ENCODE measurements at places on chromosomes 12 and 14.

GRCh38 chr12:124680863-124681778 lies 113.7 kb upstream of the NCOR2 start:
- no peak for DNase-seq

DNA sequence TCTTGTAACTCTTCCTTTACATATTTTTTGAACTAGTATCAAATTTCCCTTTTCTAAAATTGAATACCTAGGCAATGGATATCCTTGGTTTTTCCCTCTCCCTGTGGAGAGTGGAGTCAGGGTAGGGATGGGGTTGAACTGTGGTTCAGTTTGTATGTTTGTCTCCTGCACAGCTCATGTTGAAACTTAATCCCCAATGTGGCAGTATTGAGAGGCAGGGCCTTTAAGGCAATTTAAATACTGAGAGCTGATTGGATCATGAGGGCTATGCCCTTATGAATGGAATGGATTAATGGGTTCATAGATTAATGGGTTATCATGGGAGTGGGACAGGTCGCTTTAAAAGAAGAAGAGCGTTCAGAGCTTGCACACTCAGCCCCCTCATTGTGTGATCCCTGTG lies 127.2 kb upstream of the RGS6 start:
- DNase-seq: no peak

- no peak for DNase-seq
Measured at GRCh38 chr14:67759916-67760315, 56.5 kb downstream of the ZFYVE26 start.

DNA sequence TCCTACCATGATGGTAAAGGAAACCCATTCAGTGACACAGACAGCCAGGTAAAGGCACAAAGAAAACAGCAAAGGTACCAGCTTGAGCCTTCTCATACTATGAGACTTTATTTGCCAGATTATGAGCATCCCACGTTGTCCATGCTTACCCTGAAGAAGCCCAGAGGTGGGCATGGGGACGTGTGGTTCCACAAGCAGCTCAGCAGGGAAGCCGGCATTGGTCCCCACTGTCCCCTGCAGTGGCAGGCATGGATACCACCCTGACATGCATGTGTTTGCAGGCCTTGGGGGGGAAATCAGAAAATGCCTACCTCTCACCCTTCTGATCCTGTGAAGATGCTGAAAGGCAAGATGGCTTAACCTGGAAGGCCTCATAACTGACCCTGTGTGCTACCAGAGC lies 183.1 kb downstream of the PIWIL1 start:
- no peak for DNase-seq

- DNase-seq: no peak
Measured at GRCh38 chr14:75427126-75427481, 718 bp upstream of the JDP2 start.

- DNase-seq: no peak
Measured at GRCh38 chr12:19826980-19827550, 387.8 kb downstream of the AEBP2 start.

- no peak for DNase-seq
Measured at GRCh38 chr14:87309557-87309956, 683.4 kb downstream of the GALC start.

DNA sequence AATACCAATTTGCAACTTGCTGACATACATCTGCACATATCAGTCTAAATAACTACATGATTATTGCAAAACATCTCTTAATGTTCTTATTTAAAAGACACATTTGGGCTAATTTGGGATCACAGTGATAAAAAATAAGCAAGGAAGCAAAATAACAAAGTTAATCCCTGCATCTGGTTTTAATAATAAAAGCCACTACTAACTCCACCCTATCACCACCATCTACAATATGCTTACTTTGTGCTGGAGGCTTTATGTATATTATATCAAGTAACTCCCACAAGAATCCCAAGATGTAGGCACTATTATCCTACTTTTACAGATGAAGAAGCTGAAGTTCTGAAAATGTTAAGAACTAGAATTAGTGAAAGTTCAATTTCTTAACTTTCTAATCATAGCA lies 45.7 kb downstream of the TAOK3 start:
- DNase-seq: no peak

- peak; percentile 8 for DNase-seq
Measured at GRCh38 chr12:26122681-26123481, 2.0 kb downstream of the BHLHE41 start.

DNA sequence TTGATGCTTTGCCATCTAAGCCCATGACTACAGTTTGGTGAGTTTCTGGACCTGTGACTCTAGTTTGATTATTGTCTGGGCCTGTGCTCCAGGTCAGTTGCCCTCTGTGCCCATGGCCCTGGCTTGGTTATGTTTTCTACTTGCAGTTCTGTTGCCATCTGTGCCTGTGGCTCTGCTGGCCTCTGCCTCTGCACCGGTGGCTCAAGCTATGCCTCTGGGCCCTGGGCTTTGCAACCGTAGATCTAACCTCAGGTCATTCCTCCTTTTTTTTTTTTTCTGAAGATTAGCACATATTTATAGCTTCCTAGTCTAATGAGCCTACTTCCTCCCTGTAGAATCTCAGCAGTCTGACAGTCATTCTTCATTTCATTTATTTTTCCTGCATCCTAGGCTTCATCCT lies 161.2 kb downstream of the CCDC91 start:
- no peak for DNase-seq

GRCh38 chr14:20400965-20401593 lies 12.2 kb downstream of the TEP1 start:
- no peak for DNase-seq

DNA sequence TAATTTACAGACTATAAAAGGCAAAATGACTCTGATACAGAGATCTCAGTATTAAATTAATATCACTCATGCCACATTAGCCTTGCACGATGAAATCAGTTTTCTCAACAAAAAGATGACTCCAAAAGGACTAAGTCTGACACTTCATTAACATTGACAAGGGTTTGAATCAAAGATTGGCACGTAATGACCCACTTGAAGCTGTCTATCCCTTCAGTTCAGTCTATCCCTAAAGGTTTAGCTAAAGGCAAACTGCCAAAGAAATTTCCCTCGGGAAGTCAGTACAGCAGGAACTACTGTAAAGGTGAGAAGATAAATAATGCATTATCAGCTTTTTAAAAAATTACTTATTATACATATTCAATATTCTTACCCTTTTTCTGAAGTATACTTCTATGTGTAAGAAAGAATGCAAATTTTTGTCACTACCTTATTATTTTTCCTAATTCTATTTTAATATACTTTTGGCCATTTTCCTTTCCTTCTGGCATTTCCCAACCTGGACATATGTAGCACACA lies 127.1 kb downstream of the NELL2 start:
- DNase-seq: no peak

DNA sequence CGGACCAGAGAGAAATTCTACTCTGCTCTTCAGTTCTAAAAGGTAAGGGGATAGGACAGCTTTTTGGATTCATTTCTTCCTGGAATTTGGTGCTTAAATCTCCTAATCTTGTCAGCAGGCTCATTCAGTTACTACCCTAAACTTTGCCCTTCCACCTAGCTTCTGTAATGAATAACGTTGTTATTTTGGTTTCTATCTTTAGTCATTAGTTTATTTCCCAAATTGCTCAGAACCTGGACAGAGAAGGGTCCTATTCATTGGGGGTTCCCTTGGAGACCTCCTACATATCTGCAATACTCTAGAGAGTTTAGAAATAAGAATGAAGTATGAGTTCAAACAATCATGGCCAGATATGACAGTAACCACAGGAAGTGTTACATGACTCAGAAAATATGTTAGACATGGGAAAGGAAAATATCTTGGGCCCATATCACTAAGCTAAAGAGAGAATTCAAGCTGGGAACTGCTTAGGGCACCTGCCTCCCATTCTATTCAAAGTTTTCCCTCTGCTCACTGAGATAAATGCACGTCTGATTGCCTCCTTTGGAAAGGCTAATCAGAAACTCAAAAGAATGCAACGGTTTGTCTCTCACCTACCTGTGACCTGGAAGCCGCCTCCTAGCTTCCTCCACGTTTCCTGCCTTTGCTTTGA lies 87.9 kb downstream of the GAS2L3 start:
- DNase-seq: no peak

- DNase-seq: no peak
Measured at GRCh38 chr12:42180990-42181596, 36.4 kb upstream of the GXYLT1 start.

- DNase-seq: no peak
Measured at GRCh38 chr12:106211973-106212372, 35.8 kb downstream of the CKAP4 start.

DNA sequence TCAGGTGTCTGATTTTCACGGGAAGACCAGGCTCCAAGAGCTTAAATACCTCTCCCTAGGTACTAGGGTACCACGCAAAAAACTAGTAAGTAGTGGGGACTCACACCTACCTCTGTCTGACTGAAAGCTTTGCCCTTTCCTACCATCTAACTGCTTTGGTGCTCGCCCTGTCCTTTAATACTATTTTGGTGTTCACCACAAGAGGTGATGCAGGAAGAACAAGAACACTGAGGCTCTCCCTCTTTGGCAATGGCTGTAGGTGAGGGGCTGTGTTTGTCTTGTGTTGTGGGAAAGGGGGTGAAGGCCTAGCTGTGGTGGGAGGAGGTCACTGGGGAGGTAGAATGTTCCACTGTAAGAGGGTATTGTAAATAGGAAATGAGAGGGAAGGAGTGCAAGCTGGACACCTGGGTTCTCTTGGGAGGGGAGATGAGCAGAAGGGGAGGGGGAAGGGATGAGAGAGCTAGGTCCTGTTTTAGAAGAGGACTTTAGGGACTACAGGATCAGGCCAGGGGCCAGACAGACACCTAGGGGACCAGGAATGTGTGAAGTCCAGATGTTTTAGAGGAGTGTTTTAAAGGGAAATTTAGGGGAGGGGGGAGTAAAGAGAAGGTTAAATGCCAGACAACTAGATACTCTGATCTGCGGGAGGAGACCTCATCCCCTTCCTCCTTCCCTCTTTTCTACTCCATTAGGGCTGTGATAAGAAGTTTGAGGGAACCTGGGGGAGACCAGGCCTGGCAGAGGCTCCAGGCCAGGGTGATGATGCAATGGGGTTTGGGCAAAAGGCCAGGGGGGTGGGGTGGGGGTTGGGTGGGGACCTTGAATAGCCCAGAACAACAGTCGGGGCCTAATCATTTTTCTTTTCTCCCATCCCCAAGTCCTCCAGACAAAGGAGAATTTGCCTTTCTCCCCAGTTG lies 2.1 kb downstream of the ITGA5 start:
- DNase-seq: no peak

- no peak for DNase-seq
Measured at GRCh38 chr12:2959505-2960389, 550 bp downstream of the TEAD4 start.

GRCh38 chr12:19245666-19246065 lies 116.1 kb downstream of the PLEKHA5 start:
- DNase-seq: no peak

DNA sequence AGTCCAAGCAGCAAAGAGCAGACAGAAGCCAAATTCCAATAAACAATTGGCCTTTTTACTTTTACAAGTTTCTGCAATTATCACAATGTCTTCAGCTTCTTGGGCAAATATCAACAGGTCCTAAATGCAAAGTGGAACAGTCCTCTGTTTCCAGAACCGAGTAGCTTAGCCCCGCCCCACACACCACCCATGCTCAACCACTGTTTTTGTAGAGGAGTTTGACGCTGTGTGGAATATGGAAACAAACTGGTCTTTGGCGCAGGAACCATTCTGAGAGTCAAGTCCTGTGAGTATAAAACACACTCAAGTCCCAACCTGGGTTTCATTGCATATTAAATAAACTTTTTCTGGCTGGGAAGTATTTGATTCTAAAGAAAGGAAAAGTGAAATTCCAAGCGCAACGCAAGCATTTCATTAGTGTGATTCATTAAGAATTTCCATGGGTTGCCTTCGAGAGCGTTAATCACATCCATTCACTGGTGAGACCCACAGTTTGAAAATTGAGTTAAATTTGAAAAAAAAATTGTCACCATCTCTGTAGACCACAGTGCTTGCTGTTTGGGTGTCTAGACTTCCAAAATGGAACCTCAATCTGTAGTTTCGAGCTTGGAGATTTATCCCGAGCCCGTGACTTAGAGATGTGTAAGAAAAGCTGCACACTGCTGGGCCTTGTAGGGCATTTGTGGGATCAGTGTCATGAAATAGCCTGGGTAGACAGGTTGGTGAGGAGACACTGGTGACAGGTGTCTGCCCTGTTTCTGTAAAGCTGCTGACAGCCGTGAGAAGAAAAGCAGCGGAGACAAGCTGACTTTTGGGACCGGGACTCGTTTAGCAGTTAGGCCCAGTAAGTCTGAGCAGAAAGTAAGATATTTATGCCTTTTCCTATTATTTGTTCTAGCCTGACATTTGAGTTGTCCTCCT lies 96.1 kb downstream of the DAD1 start:
- no peak for DNase-seq

DNA sequence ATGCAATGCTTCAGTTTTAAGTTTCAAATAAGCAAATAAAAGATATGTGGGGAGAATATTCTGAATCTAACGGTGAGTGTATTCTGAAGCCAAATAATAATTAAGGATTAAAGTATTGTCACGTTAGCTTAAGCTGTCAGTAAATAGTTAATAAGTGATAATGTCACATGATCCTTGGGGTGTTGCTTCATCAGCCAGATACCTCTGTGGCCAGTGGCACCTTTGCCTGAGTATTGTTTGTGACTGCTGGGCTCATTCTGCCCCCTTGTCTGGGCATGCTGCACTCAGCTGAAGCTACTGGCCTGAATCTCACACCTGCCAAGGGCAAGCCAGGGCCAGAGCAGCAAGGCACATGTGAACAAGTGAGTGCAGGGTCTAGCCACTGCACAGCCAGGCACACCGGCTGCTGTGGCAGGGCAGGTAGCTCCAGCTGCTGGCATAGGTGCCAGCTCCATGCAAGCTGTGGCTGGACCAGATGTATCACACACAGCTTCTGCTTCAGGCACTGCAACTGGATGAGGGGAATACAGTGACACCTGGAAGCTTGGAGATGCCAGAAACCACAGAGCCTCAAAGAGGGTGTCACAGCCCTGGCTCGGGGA lies 739.7 kb downstream of the SLC6A15 start:
- DNase-seq: no peak

GRCh38 chr12:83971781-83972180 lies 940.8 kb downstream of the SLC6A15 start:
- no peak for DNase-seq

- DNase-seq: no peak
Measured at GRCh38 chr12:71565535-71565934, 98.1 kb downstream of the ZFC3H1 start.

GRCh38 chr14:93319958-93320357 lies 12.9 kb downstream of the BTBD7 start:
- DNase-seq: no peak

DNA sequence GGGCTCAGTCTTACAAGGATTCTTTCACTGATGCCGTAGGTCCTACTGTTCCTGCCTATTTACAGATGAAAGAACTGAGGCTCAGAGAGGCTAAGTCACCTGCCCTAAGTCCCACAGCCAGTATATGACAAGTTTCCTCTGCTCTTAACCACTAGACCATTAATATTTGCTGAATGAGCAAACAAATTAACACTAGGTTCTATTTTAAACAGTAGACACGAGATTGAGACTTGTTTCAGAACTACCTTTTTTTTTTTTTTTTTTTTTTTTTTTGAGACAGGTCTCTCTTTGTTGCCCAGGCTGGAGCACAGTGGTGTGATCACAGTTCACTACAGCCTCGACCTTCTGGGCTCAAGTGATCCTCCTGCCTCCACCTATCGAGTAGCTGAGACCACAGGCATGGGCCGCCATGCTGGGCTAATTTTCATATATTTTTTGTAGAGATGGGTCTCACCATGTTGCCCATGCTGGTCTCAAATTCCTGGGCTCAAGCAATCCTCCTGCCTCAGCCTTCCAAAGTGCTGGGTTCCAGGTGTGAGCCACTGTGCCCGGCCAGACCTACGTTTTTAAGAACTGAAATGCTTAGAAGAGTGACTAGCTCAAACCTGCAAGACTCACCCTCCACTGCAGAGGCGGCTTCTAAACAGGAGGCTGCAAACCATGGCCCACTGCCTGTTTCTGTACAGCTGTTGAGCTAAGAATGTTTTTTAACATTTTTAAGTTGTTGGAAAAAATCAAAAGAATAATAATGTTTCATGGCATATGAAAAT lies 12.9 kb downstream of the SYNE3 start:
- DNase-seq: no peak

Data from central memory CD4-positive, alpha-beta T cell (primary cell).